Activated CD4-positive, alpha-beta memory T cell treated with anti-CD3 and anti-CD28 coated beads, Interleukin-2, amount 10 ng/mL, durations not matched to agents 7 days and 5 days (primary cell): ENCODE measurements at places on chromosomes 7 and 10.

DNA sequence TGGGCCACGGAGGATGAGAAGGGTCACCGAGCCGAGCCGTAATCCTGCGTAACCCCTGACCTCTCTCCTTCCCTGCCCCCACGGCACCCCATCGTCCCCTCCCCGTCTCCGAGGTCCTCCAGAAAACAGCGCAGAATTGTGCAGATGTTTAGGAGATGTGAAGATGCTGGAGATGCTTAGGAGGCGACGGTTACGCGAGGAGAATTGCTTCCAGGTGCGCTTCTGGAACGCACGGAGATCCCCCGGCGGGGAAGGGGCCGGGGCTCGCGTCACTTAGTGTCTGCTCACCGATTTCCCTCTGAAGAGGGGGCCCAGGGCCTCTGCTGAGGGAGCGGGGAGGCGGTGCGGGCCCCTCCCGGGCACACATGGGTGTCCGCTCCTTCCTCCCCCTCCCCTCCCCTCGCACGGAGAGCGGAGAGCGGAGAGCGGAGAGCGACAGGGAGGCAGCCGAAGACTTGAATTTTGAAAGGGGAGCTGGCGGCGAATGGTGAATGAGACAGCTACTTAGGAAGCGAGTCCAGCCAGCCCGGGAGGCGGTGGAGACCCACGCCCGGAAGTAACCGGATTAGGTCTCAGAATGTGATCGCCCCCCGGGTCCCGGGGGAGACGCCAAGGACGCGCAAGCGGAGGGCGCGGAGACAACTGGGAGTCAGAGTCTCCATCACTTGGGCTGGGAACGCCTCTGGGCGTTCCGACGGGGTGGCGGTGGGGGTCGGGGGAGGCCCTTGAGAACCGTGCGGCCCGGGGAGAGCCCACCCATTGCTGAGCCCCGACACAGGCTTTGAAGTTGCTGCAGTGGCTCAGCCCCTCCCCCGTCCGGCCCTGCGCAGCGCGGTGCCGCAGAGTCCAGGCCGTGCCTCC lies 8.7 kb upstream of the EN2 start:
- DNase-seq = no peak

DNA sequence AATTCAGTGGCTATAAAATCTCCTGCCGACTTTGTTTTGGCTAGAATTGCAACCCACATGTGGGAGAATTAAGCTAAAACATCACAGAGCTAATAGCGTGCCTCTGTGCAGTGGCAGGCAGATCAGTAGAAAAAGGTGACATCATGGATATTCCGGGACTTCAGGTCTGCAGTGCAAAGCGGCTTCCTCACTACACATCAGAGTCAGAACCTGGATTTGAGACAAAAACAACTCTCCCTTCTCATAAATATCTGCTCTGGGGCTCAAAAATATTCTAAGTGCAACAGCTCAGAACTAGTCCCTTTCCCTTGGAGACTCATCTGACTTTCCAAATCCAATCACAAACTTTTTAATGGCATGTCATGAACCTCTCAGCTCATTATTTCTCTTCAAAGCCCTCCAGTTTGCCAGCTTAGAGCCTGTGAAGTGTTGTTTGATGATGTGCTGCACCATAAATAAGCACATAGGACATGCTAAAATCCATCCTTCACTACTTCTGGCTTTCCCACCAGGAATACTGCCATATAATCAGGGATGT lies 337.1 kb downstream of the RNLS start:
- no peak for DNase-seq

DNA sequence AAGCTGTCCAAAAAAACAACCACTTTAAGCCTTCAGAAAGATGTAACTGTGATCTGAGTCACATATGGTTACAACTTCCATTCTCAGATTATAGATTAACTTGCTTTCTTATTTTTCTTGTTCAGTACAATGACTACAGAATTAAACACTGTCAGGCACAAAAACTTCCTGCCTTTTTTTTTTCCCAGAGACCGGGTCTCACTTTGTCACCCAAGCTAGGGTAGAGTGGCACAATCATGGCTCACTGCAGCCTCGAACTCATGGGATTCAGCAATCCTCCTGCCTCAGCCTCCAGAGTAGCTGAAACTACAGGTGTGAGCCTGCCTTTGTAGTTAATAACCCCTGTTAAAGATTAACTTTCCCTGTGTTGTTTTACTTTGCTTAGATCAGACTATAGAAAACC lies 163.2 kb downstream of the AVL9 start:
- no peak for DNase-seq

GRCh38 chr10:118596426-118597124 lies 1.1 kb upstream of the PRLHR start:
- DNase-seq = no peak

- DNase-seq = peak; percentile 50
These were observed 535 bp downstream of the BTRC start for GRCh38 chr10:101354328-101355071.

GRCh38 chr7:40866601-40867000 lies 731.8 kb downstream of the SUGCT start:
- DNase-seq = no peak

DNA sequence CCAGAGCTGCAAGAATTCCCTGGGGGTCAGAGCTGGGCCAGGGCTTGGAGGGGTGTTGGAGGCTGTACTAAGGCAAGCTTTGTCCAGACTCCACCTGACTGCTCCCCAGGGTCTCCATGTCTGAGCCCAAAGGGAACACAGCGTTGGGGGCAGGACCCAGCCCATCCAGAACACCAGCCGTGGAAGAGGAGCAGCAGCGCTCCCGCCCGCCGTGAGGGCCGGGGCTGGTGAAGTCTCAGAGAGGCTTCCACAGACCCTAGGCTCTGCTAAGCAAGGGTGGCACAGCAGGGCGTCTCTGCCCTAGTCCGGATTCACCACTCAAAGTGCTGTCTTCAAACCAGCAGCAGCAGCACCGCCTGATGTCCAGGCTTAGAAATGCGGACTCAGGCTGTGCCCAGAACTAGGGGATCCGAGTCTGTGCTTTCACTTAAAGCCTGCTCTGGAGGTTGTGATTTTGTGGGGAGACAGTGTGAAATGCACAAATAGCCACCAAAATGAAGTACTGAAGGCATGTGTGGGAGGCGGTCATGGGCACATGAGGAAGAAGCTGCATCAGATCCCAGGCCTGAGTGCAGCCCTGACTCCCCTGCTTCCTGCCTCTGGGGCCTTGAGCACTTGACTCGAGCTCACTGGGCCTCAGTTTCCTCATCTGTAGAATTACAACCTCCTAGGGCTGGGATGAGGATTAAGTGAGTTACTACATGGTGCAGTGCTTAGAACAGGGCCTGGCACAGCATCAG lies 16.6 kb upstream of the AQP1 start:
- DNase-seq = no peak

DNA sequence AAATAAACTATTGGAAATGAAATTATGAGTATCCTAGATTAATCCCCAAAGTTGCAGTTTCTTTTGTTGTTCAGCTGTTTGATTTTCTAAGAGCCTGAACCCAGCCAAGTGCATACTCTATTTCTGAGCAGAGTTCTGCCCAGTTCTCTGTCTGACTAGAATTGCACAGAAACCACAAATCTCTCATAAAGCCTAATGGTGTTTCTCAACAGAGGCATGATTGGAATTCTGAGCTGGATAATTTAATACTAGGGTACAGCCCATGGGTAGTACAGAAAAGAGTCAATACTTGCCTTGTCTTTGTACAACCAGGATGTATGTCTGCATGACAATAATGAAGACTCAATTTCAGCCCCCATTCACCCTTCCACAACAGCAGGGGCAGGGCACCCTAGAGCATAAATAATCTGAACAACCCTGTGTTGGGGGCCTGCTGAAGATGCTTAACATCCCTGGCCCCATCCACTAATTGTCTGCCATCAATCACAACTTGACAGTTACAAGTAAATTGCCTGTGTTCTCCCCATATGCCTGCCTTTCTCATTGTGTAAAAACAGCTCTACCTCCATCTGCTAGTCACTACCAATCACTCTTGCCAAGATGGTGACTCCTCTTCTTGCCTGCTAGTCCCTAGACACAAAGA lies 114.4 kb downstream of the NPSR1 start:
- DNase-seq = no peak

DNA sequence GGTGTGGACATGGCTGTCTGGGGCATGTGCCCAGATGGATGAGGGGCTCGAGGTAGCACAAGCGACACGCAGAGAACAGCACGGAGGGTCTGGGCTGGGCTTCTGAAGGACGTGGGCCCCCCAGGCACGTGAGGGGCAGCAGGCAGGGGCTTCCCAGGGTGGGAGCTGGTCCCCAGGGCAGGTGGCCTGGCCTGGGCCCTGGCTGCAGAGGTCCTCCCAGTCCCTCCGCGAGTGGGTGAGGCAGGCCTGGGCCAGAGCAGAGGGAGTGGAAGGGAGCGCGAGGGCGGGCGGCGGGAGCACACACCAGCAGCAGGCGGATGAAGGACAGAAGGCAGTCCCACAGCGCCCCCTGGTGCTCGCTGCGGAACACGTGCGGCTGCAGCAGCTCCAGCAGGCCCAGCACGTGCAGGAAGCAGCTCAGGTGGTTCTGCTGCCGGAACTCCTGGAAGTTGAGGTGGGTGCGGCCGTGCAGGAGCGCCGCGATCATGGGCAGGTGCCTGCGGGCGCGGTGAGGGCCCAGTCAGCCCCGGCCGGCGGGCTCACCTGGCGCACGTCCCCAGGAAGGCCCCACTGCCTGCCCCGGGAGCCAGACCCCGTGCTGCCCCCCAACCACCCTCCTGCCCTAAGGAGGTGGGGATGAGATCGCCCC lies 14.7 kb upstream of the MICALL2 start:
- peak; percentile 89 for DNase-seq

- DNase-seq = no peak
These were observed 175.7 kb downstream of the FOXP2 start for GRCh38 chr7:114590298-114590697.

- DNase-seq = no peak
These were observed 149.6 kb downstream of the BICC1 start for GRCh38 chr10:58662314-58662713.

- no peak for DNase-seq
These were observed 216.8 kb downstream of the SNX10 start for GRCh38 chr7:26508481-26508880.

DNA sequence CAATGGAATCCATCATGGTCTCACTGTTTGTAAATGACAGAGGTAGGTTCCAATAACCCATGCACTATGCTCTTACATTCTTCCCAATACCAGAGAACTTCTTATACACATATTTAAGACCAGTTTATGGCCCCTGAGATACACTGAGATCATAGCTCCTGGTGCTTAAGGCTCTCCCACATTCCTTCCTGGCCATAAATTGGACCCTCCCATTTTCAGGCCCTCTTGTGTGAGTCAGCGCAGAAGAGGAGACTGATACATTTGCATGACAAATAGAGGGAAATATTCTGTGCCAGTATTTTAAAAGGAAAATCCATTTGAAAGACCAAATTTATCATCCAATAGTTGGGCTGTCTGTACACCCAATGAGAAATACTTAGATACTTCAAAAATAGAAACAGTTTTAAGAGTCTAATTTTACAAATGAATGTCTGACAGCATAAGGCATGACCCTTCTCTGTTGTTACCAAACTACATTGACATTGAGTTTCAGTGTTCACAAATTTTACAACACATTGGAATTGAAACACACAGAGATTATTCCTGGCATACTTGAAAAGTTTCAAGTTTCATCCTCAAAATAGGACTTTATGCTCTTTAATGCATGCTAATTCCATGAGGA lies 35.3 kb downstream of the SLC16A9 start:
- no peak for DNase-seq

GRCh38 chr7:55131142-55131929 lies 112.5 kb downstream of the EGFR start:
- no peak for DNase-seq

- DNase-seq = no peak
These were observed 256.3 kb downstream of the OTUD1 start for GRCh38 chr10:23694921-23695824.

DNA sequence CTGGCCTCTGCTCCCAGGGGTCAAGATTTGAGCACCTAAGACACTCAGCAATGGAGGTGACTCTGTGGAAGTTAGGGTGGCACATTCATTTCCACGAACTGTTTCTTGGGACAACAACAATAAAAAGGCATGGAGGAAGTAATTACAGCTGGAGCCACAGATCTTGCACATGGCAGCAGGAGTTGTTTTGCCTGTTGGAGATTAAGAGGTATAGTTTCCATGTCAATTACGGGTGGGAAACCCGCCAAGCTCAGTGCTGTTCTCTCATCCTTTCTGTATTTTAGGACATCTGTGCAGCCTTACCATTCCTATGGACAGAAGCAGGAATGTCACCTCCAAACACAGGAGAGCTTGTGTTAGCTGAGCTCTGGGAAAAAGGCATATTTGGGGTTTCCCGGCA lies 201.2 kb downstream of the SNX10 start:
- DNase-seq = no peak

DNA sequence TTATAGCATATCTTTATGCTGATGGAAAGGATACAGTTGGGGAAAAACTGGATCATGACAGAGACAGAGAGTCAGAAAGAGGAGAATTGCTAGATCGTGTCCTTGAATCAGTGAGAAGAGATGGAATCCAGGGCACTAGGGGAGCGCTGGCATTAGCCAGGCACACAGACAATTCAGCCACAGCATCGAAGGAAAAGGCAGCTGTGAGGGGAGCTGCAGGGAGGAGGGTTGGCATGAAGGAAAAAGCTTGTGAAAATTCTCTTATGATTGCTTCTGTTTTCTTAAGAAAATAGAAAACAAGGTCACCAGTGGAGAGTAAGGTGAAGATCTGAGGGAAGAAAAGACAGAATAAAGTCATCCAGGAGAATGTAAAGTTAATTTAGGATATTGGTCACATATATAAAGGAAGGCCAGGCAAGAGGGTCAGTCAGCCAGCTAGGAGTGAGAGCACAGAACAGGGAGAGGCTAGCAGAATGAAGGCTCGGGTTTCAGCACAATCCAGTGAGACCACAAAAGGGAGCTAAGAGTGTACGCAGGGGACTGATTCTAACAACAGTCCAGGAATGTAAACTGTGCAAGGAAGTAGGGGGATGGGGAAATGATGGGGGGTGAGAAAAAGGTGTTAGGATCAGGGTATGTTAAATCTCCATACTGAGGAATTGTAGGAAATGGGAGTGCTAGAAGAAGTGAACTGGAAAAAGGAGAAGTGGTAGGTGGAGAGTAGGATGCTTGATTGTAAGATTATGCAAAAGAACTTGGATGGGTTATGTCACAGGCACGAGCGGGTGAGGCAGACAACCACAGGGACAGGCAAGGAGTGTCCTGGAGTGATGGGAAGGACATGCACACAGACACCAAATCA lies 112.0 kb downstream of the RNF32 start:
- no peak for DNase-seq

- no peak for DNase-seq
These were observed 100.0 kb upstream of the AMPH start for GRCh38 chr7:38731215-38731614.

DNA sequence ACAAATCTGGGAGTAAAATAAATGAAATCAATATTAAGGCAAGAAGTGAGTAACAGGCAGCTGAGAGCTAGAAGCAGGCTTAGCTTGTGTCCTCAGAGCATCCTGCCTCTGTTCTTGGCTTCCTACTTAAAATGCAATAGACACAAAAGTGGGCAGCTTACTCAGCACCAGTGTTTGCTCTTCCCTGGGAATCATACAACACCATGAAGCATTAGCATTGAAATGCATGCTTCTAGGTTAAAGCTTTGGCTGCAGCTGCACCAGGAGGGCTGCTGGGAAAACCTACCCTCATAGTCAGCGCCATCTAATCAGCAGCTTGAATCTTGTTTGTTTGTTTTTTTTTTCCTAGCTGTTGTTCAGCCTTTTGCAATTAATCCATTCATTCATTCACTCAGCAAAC lies 104.2 kb upstream of the VWC2 start:
- no peak for DNase-seq

- DNase-seq = no peak
These were observed 543.1 kb upstream of the MBL2 start for GRCh38 chr10:53315709-53316108.

- no peak for DNase-seq
These were observed 110.9 kb downstream of the BAMBI start for GRCh38 chr10:28788252-28788651.
